ENCODE measurements at places on chromosomes 16 and 17.

DNA sequence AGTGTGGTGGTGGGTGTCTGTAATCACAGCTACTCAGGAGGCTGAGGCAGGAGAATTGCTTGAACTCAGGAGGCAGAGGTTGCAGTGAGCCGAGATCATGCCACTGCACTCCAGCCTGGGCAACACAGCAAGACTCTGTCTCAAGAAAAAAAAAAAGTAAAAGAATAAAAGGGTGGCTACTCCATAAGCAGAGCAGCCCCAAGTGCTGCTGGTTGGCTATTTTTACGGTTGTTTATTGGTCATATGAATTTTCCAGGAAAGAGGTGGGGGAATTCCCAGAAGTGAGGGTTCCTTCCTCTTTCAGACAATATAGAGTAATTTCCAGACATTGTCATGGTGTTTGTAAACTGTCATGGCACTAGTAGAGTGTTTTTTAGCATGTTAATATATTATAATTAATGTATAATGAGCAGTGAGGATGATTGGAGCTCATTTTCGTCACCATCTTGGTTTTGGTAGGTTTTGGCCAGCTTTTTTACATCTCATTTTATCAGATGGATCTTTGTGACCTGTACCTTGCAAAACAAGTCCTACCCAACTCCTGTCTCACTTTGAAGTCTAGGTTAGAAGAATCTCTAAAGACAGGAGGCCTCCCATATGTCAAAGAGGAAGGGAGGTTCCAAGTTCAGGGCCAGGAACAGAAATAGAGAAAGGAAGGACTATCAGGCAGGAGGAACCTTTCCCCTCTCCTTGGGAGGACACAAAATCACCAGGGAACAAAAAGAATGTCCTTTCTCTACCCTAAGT is 39.1 kb downstream of the HOXB1 start:
- DNase-seq = no peak

- no peak for DNase-seq
Measured at GRCh38 chr16:56785317-56785716, 55.4 kb downstream of the NUP93 start.

GRCh38 chr16:50025537-50025931 is 509 bp downstream of the CNEP1R1 start:
- DNase-seq = peak; percentile 9

DNA sequence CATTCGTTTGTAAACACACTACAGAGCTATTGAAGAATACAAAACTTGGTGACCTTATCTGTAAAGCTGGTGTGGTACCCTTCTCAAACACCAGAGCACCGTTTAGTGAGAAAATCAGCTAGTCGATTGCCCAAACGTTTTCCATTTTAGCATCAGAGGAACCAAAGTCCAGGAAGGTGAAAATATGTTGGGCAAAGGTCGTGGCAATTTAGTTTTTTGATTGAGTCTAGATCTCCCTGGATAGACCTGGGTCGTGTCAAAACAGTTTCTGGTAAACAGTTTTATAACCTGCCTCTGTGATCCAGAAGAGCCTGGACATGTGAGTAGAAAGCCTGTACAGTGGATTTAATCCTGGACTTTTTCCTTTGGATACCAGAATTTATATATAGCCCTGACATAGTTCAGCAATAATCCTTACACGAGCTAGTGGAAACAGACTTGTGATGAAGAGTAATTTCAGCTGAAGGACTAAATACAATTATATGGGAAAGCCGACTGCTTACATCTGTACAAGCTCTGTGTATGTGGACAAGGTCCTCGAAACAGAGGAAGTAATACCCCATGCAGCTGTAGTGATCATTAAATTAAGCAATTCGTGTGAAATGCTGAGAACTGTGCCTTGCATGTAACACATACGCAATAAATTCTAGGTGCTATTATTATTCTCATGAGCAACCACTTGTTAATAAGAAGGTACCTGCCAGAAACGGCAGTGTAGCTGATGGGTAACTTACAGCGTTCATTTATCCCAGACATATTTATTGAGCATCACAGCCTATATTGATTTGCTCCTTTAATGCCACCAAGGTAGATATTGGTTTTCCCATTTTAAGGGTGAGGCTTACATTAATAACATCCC is 72.5 kb downstream of the MAP2K6 start:
- no peak for DNase-seq

DNA sequence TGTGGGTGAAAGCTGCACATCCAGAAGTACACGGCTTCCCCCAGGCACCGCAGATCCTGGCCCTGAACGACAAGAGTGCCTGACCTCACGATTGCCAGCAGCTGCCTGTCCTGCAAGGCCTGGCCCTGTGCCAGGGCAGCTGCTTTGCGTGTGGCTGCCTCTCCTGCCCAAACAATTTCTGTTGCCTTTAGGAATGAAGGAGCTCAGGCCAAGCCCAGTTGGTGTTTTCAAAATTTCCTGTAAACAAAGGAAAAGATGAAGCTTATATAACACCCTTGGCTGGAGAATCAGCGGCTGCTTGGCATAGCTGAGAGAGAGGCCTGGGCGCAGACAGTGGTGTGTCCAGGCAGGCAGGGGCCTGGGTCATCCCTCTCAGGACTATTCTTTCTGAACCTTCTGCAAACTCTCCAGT is 11.7 kb upstream of the SLC47A2 start:
- no peak for DNase-seq

GRCh38 chr16:6406028-6406427 is 926.6 kb upstream of the RBFOX1 start:
- no peak for DNase-seq

- no peak for DNase-seq
Measured at GRCh38 chr17:48770954-48771353, 42.4 kb upstream of the HOXB13 start.

GRCh38 chr16:61957075-61957855 is 79.0 kb downstream of the CDH8 start:
- DNase-seq = no peak

GRCh38 chr16:49575346-49576172 is 202.0 kb downstream of the C16orf78 start:
- DNase-seq = no peak

- DNase-seq = no peak
Measured at GRCh38 chr17:632560-632959, 82.1 kb downstream of the VPS53 start.

DNA sequence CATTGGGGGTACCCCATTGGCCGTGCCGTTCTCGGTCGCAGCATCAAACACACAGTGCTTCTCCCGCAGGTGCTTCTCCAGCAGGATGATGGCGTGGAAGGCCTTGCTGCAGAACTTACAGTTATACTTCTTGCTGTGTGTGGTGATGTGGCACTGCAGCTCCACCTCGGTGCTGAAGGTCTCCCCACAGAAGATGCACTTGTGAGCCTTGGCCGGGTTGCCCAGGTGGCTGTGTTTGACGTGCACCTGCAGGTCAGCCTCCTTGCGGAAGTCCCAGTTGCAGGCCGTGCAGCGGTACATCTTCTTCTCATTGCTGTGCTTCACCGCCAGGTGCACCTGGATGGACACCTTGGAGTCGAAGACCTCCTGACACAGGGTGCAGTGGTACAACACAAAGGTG is 219.3 kb downstream of the ZNF423 start:
- no peak for DNase-seq

DNA sequence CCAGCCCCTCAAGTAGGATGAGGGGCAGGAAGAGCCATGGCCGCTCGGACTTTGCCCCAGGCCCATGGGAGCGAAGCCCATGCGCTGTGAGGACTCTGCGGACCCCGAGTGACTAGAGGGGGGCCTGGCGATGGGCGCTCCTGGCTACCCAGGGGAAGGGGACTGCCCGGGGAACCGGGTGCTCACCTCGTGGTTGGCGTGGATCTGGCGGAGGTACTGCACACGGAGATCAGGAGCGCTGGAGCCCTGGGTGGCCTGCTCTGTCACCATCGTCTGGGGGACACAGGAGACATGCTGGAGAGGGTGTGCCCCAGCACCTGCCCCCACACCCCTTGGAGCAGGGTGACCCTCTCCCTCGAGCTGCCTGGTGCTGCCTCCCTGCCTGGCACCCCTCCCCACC is 11.0 kb downstream of the FAAP100 start:
- no peak for DNase-seq

- DNase-seq = no peak
Measured at GRCh38 chr17:38476549-38476948, 48.3 kb downstream of the ARHGAP23 start.
